ENCODE measurements at places on chromosomes 11 and 22.

DNA sequence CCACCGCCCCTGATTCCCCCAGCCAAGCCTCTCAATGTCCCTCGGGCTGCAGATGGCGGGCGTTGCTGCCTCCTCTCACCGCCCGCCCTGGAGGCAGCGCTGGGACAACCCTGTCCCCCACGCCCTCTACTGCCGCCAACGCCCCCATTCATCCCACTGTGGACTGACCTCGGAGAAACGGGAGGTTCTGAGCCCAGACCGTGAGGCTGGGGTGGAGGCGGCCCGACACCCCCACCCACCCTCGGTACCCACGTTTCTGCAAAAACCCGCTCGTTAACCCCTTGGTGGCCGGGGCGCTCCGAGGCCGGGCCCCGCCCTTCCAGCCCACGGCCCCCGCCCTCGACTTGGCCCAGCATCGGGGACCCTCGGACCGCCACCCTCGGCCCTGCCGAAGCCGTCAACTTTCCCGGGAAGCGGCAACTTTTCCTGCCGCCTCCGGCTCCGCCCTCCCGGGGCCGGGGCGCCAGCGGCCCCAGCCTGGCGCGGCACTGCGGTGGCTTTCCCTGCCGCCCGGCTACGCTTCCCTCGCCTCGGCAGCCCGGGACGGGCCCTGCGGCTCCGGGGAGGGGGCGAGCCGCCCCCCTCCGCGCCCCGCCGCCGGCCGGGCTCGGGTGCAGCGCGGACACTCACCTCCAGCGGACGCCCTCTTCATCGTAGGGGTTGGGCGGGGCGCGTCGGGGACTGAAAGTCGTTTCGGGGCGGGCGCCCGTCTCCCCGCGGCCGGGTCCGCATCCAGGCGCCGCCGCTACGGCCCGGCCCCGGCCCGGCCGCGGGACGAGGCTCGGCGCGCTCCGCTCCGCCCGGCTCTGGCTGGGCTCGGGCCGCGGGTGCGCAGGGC, 458 bp downstream of the RTN4R start:
- H3K4me3 ChIP-seq = no peak overlapping the region
- peak; percentile 17 for DNase-seq
- H3K36me3 ChIP-seq = no peaks in the 10 kb centered on the region

GRCh38 chr11:62806611-62807121, 1.4 kb upstream of the NXF1 start:
- H3K4me3 ChIP-seq = no peak overlapping the region
- peaks cover 25% of the 10 kb centered on the region for H3K4me1 ChIP-seq
- H3K27me3 ChIP-seq = no peaks in the 10 kb centered on the region
- DNase-seq = no peak
- H3K27ac ChIP-seq = peak overlapping the region; percentile 60

GRCh38 chr22:19455585-19456370, 8.3 kb upstream of the C22orf39 start:
- no peak for DNase-seq
- H3K27me3 ChIP-seq = no peaks in the 10 kb centered on the region
- peaks cover 50% of the 10 kb centered on the region for H3K36me3 ChIP-seq
- H3K27ac ChIP-seq = no peak overlapping the region
- no peaks in the 10 kb centered on the region for H3K4me1 ChIP-seq
- H3K4me3 ChIP-seq = no peak overlapping the region

DNA sequence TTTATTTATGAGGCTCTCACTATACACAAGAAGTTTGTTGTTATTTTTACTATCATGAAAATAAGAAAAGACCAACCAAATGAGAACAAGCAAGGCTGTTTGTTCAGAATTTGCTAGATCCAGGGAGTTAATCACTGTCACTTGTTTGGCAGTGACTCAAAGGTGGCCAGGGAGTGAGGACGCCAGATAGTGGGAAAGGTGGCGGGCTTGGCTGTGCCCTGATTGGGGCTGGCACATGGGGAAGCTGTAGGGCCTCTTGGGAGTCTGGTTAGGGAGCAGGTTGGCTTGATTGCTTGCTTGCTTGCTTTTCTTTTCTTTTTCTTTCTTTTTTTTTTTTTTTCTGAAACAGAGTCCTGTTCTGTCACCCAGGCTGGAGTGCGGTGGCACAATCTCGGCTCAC, 53.1 kb upstream of the SLC22A12 start:
- no peaks in the 10 kb centered on the region for H3K27me3 ChIP-seq
- H3K27ac ChIP-seq = no peak overlapping the region
- H3K4me3 ChIP-seq = no peak overlapping the region
- no peak for DNase-seq
- peaks cover 6% of the 10 kb centered on the region for H3K4me1 ChIP-seq
- no peaks in the 10 kb centered on the region for H3K36me3 ChIP-seq

GRCh38 chr22:36644333-36644757, 59.2 kb downstream of the CACNG2 start:
- H3K4me3 ChIP-seq = no peak overlapping the region
- no peak overlapping the region for H3K27ac ChIP-seq
- H3K36me3 ChIP-seq = no peaks in the 10 kb centered on the region
- no peaks in the 10 kb centered on the region for H3K4me1 ChIP-seq
- H3K27me3 ChIP-seq = peaks cover 4% of the 10 kb centered on the region

- no peak overlapping the region for H3K27ac ChIP-seq
- H3K36me3 ChIP-seq = no peaks in the 10 kb centered on the region
- DNase-seq = no peak
- H3K27me3 ChIP-seq = no peaks in the 10 kb centered on the region
Measured at GRCh38 chr11:58028687-58029411, 1.9 kb upstream of the OR6Q1 start.

GRCh38 chr22:41933411-41934177, 7.0 kb upstream of the TNFRSF13C start:
- H3K27me3 ChIP-seq = no peaks in the 10 kb centered on the region
- no peaks in the 10 kb centered on the region for H3K36me3 ChIP-seq
- DNase-seq = no peak

DNA sequence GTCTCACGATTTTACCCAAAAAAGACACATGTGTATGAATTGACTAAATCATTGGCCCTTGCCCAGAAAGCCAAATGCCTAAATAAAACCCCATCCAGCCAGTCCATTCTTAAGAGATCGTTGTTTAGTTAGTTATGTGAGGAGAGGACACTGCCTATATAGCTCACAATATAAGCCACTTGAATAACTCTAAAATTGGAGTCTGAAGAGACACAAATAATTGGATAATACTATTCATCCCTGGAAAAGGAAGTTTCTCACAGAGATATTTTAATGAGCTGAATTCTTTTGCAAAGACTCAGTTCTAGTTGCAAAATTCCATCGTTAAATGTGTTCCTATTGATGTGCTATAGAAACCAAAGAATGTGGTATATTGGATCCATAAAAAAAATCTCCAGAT, 176.7 kb downstream of the SOX6 start:
- no peak overlapping the region for H3K27ac ChIP-seq
- no peak overlapping the region for H3K4me3 ChIP-seq
- DNase-seq = no peak
- no peaks in the 10 kb centered on the region for H3K4me1 ChIP-seq

DNA sequence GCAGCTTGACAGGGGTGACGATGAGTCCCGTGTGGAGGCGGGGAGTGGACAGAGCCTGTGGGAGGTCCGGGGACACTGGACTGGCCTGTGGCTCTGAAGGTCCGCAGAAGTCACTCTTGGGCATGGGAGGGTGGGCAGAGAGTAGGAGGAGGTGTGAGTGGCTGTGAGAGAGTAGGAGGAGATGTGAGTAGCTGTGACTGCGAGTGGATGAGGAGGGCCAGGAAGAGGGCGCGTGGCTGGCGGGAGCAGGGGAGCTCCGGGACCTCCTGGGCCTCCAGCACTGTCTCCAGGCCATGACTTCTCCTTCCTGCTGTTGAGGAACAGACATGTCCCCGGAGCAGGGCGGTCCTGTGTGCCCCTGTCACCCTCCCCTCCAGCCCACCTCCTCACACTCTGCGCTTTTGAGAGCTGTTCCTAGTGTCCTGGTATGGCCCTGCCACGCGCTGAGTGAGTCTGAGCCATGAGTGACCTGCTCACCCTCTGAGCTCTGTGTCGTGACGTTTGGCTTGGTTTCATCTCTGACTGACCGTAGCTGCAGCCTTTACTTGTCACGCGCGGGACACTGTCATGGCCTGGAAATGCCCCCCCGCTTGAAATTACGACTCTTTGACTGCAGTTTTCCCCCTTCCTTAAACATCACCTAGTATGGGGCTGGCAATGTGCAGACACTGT, 391.5 kb downstream of the TBC1D22A start:
- no peak overlapping the region for H3K27ac ChIP-seq
- H3K36me3 ChIP-seq = peaks cover 1% of the 10 kb centered on the region
- H3K4me3 ChIP-seq = no peak overlapping the region

- no peaks in the 10 kb centered on the region for H3K36me3 ChIP-seq
- no peaks in the 10 kb centered on the region for H3K27me3 ChIP-seq
- no peak overlapping the region for H3K27ac ChIP-seq
Measured at GRCh38 chr22:19691721-19692341, 22.5 kb upstream of the SEPTIN5 start.

DNA sequence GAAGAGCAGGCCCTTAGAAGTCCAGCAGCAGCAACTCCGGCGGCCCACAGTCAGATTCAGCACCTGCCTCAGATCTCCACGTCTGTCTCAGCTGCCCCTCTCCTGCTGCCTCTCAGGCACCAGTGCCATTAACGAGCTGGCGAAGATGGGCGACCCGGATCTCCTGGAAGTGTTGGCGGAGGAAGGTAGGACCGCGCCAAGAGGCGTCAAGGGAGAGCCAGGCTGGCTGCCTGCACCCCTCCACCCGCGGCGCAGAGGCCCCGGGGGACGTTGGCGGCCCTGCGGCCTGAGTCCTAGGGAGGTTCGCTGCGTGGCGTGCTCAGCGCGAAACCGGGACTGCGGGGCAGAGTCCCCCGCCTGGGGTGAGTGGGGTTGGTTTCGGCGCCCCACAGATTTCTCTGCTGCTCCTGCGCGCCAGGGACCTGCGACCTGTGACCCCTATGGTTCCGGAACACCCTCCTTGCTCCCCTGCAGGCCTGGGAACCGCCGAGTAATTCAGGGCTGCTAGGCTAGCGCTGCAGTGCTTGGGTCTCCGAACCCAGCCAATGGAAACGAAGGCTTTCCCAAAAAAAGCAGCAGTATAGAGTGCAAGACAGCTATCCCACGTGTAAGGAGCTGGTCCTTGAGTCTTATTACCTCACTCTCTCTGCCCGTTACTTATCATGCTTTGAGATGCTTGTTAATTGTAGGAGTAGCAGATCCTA, 615 bp downstream of the ANO5 start:
- no peak for DNase-seq
- H3K27me3 ChIP-seq = peaks cover 10% of the 10 kb centered on the region
- H3K27ac ChIP-seq = no peak overlapping the region
- H3K36me3 ChIP-seq = no peaks in the 10 kb centered on the region
- peak overlapping the region; percentile 22 for H3K4me3 ChIP-seq
- H3K4me1 ChIP-seq = peaks cover 9% of the 10 kb centered on the region

DNA sequence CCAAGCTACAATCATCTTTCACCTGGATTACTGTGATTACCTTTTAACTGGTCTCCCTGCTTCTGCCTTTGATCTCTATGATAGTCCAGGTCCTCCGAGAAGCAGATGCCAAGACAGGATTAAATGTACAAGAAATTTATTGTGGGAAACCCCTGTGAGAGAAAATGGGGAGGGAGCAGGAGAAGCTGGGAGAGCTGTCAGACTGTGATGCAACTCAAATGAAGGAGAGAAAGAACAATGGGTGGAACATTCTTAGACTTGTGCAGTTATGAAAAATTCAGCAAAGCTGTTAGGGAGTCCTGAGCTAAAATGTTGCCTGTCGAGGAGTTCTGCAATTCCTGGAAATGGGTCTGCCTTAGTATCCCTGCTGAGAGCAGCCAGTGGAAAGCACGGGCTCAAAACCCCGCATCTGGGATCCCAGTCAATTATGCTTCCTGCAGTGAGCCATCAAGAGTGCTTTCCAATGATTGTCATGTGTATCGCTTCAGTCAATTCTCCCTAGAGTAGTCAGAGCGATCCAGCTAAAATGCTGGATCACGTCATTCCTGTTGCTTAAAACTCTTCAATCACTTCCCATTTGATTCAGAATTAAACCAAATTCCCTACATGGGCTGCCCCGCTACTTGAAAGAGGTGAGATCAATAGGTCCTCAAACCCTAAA, 16.5 kb upstream of the CSTF3 start:
- no peak overlapping the region for H3K27ac ChIP-seq
- DNase-seq = no peak
- H3K36me3 ChIP-seq = no peaks in the 10 kb centered on the region
- no peaks in the 10 kb centered on the region for H3K27me3 ChIP-seq

DNA sequence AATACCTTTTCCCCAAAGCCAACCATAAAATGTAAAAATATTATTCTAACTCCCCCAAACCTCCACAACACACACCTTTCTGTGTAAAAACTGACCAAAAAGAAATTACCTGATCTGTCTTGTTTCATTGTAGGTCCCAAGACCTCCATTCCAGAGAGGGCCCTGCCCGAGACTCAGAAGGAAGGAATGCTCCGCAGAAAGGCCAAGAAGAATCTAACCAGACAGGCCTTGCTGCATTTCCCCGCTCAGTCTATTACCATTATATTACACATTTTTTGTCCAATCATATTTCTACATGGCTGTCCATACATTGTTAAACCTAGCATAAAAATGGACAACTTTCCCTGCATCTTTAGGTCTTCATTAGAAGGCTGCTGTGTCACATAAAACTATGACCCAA, 237.5 kb upstream of the UBASH3B start:
- H3K4me1 ChIP-seq = no peaks in the 10 kb centered on the region
- H3K36me3 ChIP-seq = no peaks in the 10 kb centered on the region
- H3K27ac ChIP-seq = no peak overlapping the region
- H3K27me3 ChIP-seq = no peaks in the 10 kb centered on the region
- no peak overlapping the region for H3K4me3 ChIP-seq
